Cardiac septum (tissue), 1 donor: ENCODE measurements at places on chromosomes 7 and 10. TPM values are rescaled to one million over a fixed set of nuclear protein-coding genes. Genes with fewer than 3 reads are reported as not detected.

DNA sequence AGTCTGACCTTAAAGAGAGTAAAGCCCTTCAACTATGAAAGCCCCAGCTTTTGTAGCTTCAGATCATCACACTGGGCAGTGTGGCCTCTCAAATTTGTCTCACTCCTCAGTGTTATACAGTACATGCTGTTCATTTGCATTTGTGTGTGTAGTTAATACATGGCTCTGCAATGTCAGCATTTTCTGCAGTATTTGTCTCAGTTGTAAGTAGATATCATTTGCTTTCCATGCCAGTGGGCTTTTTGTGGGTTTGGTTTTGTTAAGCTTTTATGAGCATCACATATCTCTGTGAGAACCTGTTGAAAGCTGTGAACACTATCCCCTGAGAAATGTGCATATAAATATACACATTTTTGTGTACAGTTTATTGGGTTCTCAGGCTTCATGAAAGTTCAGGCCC lies 57.0 kb downstream of the ZNF277 start:
- no peak for DNase-seq

DNA sequence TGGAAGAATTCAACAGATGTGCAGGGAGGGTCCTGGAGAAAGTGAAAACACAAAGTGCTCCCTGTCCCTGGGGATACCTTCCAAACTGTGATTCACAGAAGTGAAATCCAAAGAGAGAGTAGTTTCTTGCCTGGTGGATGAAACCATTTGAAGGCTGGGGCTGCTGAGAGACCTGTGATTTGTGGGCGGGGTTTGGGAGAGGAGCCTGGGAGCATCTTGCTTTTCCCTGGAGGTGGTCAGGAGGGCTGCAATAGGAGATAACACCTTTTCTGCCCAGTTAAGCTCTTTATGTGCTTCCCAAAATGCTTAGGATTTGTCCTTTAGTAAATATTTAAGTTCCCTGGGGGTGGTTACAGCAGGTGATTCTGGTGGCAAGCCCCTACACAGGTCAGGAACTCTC lies 105.3 kb upstream of the TPK1 start:
- no peak for DNase-seq

DNA sequence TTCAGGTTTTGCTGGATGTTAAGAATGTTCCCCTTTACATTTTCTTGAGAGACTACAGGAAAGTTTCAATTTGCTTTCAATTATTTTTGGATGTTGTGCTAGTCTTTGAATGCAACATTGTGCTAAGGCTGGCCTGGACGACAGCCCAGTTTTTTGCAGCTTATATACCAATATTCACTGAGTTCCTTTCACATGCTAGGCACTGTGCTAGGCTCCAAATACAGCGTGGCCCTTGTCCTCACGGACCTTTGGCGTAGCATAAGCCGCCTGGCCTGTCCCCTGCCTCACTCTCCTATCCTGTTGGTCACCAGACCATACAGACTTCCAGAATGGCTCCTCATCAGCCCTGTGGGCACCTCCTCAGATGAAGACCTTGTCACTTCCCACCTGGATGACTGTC lies 19.5 kb upstream of the HSPA12A start:
- DNase-seq, result no peak

GRCh38 chr10:3220853-3221252 lies 48.3 kb upstream of the PITRM1 start:
- no peak for DNase-seq

DPP6 gene
- total RNA-seq, result not detected

DLD gene
- 299 TPM for total RNA-seq
